T-helper 22 cell (primary cell): ENCODE measurements at places on chromosomes 5 and 9.

GRCh38 chr5:98320343-98320742 is 453.1 kb upstream of the RGMB start:
- no peak for DNase-seq

GRCh38 chr9:13975611-13976290 is 338.2 kb downstream of the NFIB start:
- no peak for DNase-seq

DNA sequence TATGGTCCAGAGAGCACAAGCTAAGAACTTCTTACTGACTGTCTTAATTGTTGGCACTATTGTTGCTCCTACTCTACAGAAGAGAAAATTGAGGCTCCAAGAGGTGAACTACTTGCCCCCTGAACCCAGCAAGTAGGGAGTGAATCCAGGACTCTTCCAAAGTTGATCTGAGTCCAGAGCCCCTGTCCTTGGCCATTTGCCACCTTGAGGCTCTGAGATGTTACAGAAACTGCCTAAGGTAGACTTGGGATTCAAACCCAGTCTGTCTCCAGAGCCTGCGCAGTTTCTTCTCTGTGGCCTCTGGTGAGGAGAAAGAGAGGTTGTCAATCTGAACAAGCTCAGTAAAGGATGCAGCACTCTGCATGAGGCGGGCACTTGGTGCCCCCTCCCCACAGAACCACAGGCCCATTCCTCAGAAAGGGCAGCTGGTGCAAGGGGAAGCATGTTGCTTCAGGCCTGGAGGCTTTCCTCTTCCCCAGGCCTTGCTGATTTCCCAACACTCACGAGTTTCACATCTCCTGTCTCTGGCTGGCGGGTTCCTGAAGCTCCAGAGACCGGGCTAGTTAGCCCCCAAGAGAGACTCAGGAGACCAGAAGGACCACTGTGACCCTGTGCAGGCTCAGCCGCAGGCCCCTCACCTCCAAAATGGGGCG is 2.9 kb upstream of the LCP2 start:
- no peak for DNase-seq

DNA sequence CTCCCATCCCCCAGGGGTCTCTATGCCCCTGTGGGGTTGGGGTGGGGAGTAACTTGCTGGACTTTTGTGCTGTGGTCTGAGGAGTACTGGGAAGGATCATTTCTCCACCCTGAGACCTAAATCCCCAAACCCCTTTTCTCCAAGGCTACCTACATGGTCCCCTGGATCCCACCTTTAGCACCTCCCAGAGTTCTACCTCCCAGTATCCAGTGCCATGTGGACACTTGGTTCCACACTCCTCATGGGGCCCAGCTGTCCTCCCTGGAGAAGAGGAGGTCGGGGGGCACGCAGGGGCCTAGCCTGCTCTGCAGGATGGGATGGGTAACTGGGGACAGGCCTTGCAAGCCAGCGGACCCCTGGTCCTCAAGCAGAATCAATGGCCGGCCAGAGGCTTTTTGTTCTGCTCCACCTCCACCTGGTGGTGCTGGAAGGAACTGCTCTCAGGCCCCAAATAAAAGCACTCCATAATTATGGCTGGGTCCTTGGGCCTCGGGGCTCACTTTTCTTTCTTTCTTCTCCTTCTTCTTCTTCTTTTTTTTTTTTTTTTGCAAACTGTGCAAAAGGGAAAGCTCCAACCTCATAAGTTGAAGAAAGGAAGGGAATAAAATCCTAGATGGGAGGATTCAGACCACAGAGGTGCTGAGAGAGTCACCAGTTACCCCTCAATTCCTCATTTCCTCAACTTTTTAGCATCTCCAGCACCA is 68.4 kb downstream of the PSD2 start:
- DNase-seq: peak; percentile 8

- no peak for DNase-seq
These were observed 64.6 kb downstream of the NEURL1B start for GRCh38 chr5:172705576-172706084.

DNA sequence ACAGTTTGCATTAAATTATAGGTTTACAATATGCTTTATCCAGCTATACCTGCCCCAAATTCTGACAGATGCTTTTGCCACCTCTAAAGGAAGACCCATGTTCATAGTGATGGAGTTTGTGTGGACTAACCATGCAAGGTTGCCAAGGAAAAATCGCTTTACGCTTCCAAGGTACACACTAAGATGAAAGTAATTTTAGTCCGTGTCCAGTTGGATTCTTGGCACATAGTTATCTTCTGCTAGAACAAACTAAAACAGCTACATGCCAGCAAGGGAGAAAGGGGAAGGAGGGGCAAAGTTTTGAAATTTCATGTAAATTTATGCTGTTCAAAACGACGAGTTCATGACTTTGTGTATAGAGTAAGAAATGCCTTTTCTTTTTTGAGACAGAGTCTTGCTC is 41.0 kb downstream of the FXN start:
- DNase-seq: no peak

DNA sequence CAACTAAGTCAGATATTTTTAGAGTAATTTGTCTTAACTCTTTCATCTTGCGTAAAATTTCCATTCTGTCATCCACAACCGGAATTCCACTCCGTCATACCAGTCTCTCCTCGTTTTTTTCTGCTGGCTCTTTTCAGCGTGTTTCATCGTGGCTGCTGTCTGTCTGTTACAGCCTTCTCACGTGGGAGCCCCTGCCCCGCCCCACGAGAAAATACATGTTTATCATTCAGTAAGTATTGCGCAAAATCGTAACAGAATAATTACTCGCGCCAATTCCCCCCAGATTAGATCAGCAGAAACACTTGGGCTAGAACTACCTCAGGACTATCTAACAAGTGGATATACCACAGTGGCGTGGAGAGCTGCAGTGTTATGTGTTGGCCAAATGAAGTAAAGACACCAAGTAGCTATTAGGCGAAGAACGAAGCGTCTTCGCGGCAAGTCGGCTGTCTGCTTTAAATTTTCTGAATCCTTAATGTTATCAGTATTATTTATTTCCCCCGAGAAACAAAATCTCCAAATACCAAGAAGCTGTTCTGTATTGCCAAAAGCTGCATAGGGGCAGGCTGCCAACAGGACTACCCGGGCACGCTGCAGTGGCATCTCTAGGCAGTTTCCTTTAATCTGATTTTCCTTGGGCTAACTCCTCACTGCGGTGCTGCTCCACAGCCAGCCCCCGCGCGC is 566 bp upstream of the FOCAD start:
- DNase-seq: peak; percentile 21

DNA sequence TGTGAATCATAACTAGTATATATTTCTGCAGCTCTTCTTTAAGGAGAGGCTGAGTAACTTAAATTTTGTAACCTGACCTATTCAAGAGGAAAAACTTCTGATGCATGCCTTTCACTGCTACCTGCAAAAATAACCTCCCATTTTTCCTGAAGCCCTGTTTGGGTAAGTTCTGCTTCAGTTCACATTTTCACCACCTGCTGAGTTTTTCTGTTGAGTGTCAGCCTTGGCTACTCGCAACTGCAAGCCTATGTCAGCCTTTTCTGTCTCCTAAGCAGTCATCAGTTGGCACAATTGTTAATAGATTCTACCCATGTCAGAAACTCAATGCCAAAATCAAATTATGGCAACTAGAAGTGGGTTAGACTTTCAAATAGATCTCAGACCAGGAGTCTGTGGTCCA is 8.2 kb upstream of the TNFAIP8 start:
- DNase-seq: no peak

GRCh38 chr9:123568691-123569688 is 213.0 kb downstream of the CRB2 start:
- DNase-seq: no peak

DNA sequence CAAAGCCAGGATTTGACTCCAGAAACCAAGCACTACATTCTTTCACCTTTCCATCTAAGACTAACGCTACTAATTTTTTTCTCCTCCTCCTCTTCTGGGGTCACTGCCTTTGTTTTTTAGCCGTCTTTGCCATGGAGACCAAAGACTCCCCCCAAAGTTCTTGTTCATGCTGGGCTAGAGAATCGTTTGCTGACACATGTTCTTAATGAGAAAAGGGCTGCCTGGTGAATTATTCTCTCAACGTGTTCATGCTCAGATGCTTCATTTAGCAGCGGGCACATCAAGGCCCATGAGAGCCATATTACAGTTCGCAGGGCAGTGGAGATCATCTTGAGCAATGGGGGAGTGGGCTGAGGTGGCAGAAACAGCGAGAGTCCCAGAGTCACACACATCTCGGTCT is 134.9 kb downstream of the SLIT3 start:
- no peak for DNase-seq

DNA sequence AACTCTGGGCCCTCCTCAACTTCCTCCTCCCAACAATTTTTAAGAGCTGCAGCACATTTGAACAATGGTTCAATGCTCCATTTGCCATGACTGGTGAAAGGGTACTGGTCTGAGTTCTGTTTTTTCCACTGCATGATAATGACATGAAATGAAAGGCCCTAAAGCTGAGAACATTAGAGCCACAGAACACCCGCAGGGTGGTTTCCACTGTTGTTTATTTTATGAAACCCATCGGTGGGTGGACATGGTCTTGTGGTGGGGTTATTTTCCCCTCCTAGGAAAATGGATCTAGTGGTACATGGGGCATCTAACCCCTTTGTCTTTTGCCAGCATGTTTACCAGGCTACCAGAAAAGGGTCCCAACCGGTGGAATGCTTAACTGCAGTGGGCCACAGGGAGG is 71.8 kb downstream of the SMARCA2 start:
- DNase-seq: no peak

- DNase-seq: no peak
These were observed 115.0 kb upstream of the MEF2C start for GRCh38 chr5:88997937-88998336.

GRCh38 chr5:139667001-139667729 is 19.0 kb downstream of the CXXC5 start:
- DNase-seq: no peak

- DNase-seq: no peak
These were observed 134.0 kb upstream of the MAP3K1 start for GRCh38 chr5:56681346-56681745.

DNA sequence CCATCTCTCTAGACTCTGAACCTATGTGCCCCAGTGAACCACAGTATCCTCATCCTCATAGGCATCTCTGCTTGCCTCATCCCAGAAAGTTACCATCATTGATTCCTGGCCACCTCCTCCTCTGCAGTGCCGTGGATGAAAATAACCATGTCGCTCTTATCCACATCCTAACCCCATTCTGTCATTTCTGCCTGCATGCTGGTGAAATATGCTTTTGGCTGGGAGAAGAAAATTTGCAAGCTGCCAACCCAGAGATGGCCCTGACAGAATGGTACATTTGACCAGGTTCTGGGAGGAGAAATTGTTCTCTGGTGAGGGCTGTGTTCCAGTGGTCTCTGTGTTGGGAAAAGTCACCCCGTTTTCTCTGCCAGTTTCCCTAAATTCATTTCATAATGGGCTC is 149.7 kb downstream of the NMUR2 start:
- DNase-seq: no peak

DNA sequence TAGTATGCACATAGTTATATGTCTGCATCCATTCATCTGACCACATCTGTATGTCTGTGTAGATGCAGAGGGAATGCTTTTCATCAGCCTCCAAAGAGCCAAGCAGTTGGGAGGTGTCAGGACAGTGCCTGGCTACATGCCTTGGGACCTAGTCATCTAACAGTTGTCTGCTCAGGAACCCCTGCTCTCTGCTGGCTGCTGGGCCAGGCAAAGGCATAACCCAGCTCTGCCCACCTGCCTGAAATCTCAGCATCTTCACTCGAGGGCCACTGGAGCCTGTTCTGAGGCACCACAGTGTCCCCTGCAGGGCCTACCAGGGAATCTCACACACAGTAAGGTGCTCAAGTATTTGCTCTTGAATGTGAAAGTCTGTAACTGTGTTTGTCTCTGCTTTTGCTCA is 3.7 kb downstream of the C9orf50 start:
- no peak for DNase-seq

GRCh38 chr5:55572020-55572419 is 37.3 kb upstream of the PLPP1 start:
- no peak for DNase-seq

- DNase-seq: no peak
These were observed 53.2 kb upstream of the GRIA1 start for GRCh38 chr5:153437251-153437650.

- no peak for DNase-seq
These were observed 46.5 kb downstream of the PPARGC1B start for GRCh38 chr5:149776361-149777305.

DNA sequence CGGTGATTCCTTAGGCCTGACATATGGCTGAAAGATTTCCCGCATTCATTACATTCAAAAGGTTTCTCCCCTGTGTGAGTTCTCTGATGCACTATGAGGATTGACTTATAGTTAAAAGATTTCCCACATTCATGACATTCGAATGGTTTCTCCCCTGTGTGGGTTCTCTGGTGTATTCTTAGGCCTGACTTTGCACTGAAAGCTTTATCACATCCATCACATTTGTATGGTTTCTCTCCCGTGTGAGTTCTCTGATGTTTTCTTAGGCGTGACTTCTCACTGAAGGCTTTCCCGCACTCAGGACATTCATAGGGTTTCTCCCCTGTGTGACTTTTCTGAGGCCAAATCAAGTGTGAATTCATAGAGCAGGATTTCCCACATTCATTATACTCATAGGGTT is 35.8 kb downstream of the ZNF782 start:
- DNase-seq: no peak

- no peak for DNase-seq
These were observed 88.5 kb upstream of the SMC5 start for GRCh38 chr9:70170151-70170790.

DNA sequence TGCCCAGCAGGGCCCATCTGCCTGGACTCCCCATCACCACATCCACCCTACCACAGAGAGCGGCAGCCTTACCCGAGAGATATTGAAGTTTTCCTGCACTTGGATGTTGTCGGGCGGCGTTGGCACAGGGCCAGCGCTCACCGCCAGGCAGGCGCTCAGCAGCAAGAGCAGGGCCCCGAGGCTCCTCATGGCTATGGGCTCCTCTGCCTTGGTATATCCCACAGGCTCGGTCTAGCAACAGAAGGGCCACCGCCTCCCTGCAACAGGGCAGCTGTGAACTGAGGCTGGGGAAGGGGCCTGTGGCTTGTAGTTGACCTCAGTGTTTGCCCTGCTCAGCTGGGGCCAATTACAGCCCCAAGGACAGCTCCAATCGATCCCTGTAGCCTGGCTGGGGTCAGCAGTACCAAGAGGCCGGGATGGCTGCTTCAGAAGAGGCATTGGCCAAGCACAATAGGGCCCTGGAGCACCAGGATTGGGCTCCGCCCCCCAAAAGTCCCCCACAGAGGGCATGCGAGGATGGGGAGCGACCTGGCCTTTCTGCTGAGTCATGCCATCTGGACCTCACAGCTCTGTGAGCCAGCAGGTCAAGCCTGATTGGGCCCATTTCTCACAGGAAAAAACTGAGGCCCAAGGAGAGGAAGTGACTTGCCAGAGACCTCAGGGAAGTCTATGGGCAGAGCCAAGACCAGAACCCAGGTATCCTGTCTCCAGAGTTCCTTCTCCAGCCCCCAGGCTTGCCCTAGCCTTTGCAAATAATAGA is at the start of gene AMBP:
TSS of gene AMBP (minus strand) at position 280 of the 760 bp plus-strand sequence. CDS start at position 189, 91 bp downstream.
- DNase-seq: no peak

DNA sequence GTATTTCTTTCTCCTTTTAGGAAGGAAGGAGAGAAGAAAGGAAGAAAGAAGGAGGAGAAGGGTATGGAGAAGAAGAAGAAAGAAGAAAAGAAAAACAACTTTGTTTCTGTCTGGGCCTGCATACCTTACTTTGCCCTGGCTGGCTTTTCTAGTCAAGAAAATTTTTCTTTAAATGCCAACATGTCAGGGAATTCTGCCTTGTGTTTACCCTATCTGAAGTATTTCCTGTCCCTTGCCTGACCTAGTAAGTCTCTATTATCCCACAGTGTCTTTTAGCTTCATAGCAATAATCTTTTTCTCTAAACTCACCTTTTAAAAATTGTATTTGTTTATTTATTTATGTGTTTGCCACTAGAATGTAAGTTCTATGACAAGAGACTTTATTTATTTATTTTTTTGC is 1864.1 kb downstream of the EFNA5 start:
- DNase-seq: no peak

GRCh38 chr5:172038167-172038566 is 31.7 kb upstream of the FBXW11 start:
- no peak for DNase-seq
